CD4-positive, CD25-positive, alpha-beta regulatory T cell (primary cell): ENCODE measurements at places on chromosomes 13 and 19.

DNA sequence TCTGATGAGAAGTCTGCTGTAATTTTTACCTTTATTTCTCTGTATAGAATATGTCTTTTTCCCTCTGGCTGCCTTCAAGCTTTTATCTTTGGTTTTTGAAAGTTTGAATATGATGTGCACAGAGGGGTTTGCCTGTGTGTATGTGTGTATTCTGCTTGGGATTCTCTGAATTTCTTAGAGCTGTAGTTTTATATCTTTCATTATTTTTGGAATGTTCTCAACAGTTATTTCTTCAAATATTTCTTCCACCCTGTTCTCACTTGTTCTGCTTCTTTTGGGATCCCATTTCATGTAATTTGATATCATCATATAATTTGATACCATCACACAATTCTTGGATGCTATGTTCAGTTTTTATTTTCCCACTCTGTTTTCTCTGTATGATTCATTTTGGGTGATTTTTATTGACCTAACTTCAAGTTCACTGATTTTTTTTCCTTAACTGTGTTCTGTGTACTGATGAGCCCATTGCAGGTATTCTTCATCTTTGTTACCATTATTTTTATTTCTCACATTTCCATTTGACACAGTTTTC is 7.5 kb downstream of the COG3 start:
- no peak for DNase-seq
- H3K27ac ChIP-seq = no peak overlapping the region
- peaks cover 10% of the 10 kb centered on the region for H3K36me3 ChIP-seq
- no peak overlapping the region for H3K4me3 ChIP-seq

GRCh38 chr13:43838909-43839308 is 40.6 kb downstream of the CCDC122 start:
- no peaks in the 10 kb centered on the region for H3K36me3 ChIP-seq
- no peaks in the 10 kb centered on the region for H3K4me1 ChIP-seq
- no peaks in the 10 kb centered on the region for H3K27me3 ChIP-seq
- no peak for DNase-seq

GRCh38 chr13:67736646-67737420 is 506.7 kb upstream of the PCDH9 start:
- no peaks in the 10 kb centered on the region for H3K4me1 ChIP-seq
- no peak overlapping the region for H3K27ac ChIP-seq
- no peak overlapping the region for H3K4me3 ChIP-seq
- H3K27me3 ChIP-seq = no peaks in the 10 kb centered on the region
- no peak for DNase-seq
- H3K36me3 ChIP-seq = no peaks in the 10 kb centered on the region

DNA sequence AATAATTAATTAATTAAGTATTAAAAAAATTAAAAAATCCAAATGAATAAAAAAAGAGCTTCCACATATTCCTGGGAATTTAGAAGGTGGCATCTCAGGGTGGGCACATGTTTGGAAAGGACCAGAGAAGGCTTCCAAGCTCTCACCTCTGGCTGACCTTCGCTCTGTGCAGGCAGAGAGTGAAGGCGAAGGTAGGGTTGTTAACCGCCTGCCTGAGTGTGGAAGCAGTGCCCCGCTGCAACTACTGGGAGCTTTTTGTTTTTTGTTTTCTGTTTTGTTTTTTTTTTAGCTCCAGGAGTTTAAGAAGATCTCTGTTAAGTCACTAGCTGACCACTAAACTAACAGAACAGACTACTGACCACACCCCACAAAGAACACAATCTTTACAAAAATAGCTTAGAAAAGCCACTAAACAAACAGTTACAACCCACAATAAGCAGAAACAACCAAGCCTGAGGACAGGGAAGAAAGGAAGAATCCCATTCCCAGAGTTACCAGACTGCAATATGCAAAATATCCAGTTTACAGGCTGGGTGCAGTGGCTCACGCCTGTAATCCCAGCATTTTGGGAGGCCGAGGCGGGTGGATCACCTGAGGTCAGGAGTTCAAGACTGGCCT is 11.4 kb downstream of the ZNF541 start:
- no peak for DNase-seq
- no peaks in the 10 kb centered on the region for H3K27me3 ChIP-seq
- no peaks in the 10 kb centered on the region for H3K36me3 ChIP-seq
- no peak overlapping the region for H3K4me3 ChIP-seq
- no peak overlapping the region for H3K27ac ChIP-seq
- H3K4me1 ChIP-seq = no peaks in the 10 kb centered on the region

DNA sequence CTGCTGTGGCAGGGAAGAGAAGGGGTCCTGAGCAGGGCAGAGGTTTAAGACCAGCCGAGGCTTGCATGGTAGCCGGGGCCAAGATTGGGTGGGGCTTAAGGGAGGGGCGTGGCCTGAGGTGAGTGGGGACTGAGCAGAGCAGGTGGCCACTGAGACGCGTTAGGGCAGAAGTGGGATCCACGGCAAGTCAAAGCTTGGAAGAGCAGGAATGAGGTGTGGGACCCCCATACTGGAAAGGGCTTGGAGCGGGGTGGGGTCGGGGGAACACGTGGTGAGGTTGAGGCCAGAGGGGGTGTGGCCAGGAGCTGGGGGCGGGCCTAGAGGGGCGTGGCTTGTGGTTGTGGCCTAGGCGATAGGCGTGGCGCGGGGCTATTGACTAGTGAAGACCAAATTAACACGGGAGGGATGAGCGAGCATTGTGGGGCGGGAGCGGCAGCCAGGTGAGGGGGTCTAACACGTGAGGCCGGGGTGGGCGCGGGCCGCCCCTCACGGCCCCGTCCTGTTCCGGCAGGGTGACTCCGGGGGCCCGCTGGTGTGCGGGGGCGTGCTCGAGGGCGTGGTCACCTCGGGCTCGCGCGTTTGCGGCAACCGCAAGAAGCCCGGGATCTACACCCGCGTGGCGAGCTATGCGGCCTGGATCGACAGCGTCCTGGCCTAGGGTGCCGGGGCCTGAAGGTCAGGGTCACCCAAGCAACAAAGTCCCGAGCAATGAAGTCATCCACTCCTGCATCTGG is 3.3 kb downstream of the CFD start:
- no peak overlapping the region for H3K4me3 ChIP-seq
- no peak overlapping the region for H3K27ac ChIP-seq
- H3K27me3 ChIP-seq = peaks cover 4% of the 10 kb centered on the region
- H3K4me1 ChIP-seq = peaks cover 30% of the 10 kb centered on the region

DNA sequence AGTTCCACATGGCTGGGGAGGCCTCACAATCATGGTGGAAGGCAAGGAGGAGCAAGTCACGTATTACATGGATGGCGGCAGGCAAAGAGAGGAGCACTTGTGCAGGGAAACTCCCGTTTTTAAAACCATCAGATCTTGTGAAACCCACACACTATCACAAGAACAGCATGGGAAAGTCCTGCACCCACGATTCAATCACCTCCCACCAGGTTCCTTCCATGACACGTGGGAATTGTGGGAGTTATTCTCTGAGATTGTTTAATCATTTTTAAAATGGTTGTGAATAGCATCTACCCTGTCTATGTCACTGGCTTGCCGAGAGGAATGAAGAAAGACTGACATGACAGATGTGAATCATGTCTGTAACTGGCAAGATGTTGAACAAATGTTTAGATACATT is 301.7 kb downstream of the HS6ST3 start:
- no peaks in the 10 kb centered on the region for H3K27me3 ChIP-seq
- H3K4me1 ChIP-seq = no peaks in the 10 kb centered on the region
- H3K27ac ChIP-seq = no peak overlapping the region
- H3K36me3 ChIP-seq = no peaks in the 10 kb centered on the region
- DNase-seq = no peak
- no peak overlapping the region for H3K4me3 ChIP-seq

GRCh38 chr19:410243-410781 is 1.4 kb upstream of the C2CD4C start:
- no peak overlapping the region for H3K27ac ChIP-seq
- no peaks in the 10 kb centered on the region for H3K36me3 ChIP-seq
- peaks cover 18% of the 10 kb centered on the region for H3K4me1 ChIP-seq
- no peaks in the 10 kb centered on the region for H3K27me3 ChIP-seq
- no peak overlapping the region for H3K4me3 ChIP-seq
- no peak for DNase-seq

- peaks cover 4% of the 10 kb centered on the region for H3K36me3 ChIP-seq
- H3K4me3 ChIP-seq = no peak overlapping the region
- H3K27ac ChIP-seq = no peak overlapping the region
- no peak for DNase-seq
- H3K4me1 ChIP-seq = peaks cover 30% of the 10 kb centered on the region
These were observed 3.2 kb upstream of the SIX5 start for GRCh38 chr19:45772130-45772840.

GRCh38 chr19:917323-918151 is at the start of gene KISS1R:
TSS of gene KISS1R (plus strand) at chr19:917333. CDS start at chr19:917503, 170 bp downstream.
- no peak within 1 kb of the TSS for H3K4me3 ChIP-seq
- no peaks in the 10 kb centered on the region for H3K36me3 ChIP-seq
- H3K4me1 ChIP-seq = peaks cover 56% of the 10 kb centered on the region
- no peaks in the 10 kb centered on the region for H3K27me3 ChIP-seq
- no peak within 1 kb of the TSS for H3K27ac ChIP-seq

- no peak for DNase-seq
- no peaks in the 10 kb centered on the region for H3K4me1 ChIP-seq
- H3K4me3 ChIP-seq = no peak overlapping the region
- no peak overlapping the region for H3K27ac ChIP-seq
- H3K27me3 ChIP-seq = no peaks in the 10 kb centered on the region
These were observed 43.2 kb upstream of the ERICH6B start for GRCh38 chr13:45658586-45659235.

GRCh38 chr13:44364345-44365000 is 9.2 kb upstream of the SERP2 start:
- no peak overlapping the region for H3K27ac ChIP-seq
- peaks cover 2% of the 10 kb centered on the region for H3K27me3 ChIP-seq
- no peaks in the 10 kb centered on the region for H3K36me3 ChIP-seq
- DNase-seq = no peak

- peak; percentile 85 for DNase-seq
- peaks cover 3% of the 10 kb centered on the region for H3K36me3 ChIP-seq
- no peaks in the 10 kb centered on the region for H3K27me3 ChIP-seq
- H3K27ac ChIP-seq = peak overlapping the region; percentile 100
- H3K4me1 ChIP-seq = peaks cover 83% of the 10 kb centered on the region
These were observed 4.9 kb upstream of the ZFP36 start for GRCh38 chr19:39401549-39402345.
